Activated CD4-positive, alpha-beta T cell treated with anti-CD3 and anti-CD28 coated beads, Interleukin-2, amount 50 U/mL, for 48 hours (primary cell): ENCODE measurements at places on chromosomes 7 and 10.

- DNase-seq: no peak
These were observed 73.0 kb downstream of the NHLRC2 start for GRCh38 chr10:113927440-113927839.

DNA sequence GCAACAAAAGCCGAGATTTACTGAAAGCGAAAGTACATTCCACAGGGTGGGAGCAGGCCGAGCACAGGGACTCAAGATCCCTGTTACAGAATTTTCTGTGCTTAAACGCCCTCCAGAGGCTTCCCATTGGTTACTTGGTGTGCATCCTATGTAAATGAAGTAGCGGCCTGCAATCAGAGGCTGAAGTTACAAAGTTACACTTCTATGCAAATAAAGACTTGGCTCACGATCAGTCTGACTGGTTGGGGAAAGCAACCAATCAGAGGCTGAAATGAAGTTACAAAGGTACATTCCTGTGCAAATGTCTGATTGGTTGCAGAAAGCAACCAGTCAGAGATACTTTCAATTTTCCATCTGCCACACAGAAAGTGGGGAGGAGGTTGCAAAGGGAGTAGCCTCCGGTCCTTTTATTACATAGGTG is 4.1 kb downstream of the ACBD7 start:
- no peak for DNase-seq

DNA sequence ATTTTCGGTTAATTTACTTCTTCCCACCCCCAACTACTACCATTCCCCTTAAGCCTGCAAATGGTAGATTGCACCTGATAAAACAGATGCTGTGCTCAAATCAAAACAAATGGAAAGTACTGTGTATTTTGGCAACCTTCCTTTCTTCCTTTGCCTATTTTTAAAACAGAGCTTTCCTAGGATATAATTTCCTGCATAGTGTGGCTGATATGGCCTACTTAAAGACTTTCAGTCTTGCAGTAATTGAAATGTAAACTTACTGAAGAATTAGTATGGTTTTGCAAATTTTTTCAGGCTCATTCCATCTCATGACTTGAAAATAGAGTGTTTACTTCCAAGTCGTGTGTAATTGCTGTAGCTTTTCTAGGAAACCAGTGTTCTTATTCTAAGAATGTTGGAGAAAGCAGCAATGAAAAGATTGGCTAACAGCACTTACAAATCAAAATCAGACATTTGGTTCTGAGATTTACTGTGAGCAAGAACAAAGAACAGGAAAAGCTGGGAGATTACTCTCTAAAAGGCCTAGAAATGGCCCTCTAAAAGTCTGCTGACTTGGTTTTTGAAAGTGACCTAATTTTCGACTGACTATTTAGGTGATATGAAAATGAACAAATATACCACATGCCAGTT is 52.0 kb downstream of the REEP3 start:
- DNase-seq: no peak

DNA sequence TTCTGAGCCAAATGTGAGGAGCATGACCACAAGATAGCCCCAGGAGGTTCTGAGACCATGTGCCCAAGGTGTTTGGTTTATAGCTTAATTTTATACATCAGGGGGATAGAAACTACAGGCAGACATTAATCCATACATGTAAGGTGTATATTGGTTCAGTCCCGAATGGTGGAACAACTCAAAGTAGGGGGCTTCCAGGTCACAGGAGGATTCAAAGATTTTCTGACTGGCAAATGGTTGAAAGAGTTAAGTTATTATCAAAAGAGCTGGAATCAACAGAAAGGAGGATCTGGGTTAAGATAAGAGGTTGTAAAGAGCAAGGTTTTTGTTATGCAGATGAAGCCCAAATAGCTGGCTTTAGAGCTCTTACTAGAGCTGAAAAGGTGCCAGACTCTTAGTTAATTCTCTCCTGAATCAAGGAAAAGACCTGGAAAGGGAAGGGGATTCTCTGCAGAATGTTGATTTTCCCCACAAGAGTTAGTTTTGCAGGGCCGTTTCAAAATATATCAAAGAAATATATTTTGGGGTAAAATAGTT is 640.0 kb downstream of the IPMK start:
- no peak for DNase-seq

GRCh38 chr7:1698201-1698600 is 28.1 kb downstream of the ELFN1 start:
- DNase-seq: no peak

DNA sequence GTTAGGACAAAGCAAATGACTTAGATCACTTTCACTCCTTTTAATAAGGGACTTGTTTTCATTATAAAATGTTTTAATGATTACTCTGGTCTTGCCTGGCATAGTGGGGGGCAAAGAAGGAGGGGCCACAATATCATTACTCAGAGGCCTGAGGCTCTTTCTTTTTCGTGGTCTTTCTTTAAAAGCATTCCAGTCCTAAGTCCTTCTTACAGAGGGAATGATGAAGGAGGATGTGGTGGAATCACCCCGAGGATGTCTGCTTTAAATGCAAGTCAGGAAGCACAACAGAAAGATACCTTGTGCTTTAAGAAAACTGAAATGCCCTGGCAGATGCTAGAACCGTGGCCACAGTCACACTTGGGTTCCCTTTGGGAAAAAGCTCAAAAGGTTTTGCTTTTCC is 379.1 kb downstream of the INHBA start:
- no peak for DNase-seq

GRCh38 chr7:78206769-78207168 is 408.2 kb downstream of the PHTF2 start:
- no peak for DNase-seq

- no peak for DNase-seq
These were observed 55.9 kb upstream of the PAPSS2 start for GRCh38 chr10:87603769-87604168.

DNA sequence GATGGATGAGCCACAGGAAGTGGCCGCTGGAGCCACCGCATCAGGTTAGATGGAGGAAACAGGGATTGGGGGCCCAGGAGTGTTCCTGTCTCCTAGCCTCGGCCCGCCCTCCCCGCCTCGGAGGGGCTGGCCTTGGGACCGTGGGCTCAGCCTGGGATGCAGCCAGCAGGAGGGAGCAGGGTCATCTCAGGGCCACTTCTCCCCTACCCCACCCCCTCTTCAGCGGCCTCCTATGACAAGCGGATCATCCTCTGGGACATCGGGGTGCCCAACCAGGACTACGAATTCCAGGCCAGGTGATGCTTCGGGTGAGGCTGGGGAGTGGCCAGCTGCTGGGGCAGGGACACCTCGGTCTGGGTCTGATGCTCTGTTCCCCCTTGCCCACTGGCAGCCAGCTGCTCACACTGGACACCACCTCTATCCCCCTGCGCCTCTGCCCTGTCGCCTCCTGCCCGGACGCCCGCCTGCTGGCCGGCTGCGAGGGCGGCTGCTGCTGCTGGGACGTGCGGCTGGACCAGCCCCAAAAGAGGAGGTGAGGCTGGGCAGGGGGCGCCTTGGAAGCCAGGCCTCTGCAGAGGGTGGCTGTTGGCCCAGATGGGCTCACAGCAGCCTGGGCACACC is 4.7 kb downstream of the LRWD1 start:
- no peak for DNase-seq

GRCh38 chr7:154744256-154744860 is 258.6 kb downstream of the PAXIP1 start:
- DNase-seq: peak; percentile 47

DNA sequence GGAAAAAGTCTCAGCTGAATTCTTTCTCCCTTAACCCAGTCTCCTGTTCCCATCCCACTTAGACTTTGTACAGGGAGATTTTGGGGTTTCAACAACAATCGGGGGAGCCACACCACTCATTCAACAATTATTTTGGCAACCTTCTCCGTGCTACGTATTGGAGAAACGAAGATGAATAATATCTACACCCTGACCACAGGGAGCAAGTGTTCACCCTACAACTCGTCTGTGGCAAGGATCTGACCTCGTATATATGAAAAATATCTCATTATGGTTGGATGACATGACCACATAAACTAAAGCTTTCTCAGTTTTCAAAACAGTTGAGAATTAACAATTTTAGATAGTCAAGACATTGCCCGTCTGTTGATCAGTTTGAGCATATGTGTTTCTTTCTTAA is 302.1 kb downstream of the CACNA2D1 start:
- no peak for DNase-seq

- DNase-seq: no peak
These were observed 82.0 kb downstream of the AFAP1L2 start for GRCh38 chr10:114322344-114322743.

GRCh38 chr7:78983483-78983882 is 470.0 kb downstream of the MAGI2 start:
- DNase-seq: no peak

DNA sequence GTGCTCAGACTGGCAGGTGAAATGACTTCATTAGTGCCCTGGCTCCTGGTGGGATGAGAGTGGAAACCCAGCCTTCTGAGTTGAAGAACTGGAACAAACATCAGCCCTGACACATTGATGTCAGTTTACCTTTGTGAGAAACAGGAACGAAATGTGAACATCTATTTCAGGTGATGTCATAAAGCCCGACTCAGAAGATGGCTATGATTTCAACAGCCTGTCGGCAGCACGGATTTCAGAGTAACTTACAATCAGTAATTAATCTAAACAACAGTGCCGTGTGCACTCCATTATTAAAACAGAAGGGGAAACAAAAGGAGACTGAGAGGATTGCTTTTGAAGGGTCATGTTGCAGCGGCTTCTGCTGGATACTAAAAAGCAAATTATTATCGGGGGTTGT is 243.2 kb downstream of the FRMD4A start:
- DNase-seq: no peak

DNA sequence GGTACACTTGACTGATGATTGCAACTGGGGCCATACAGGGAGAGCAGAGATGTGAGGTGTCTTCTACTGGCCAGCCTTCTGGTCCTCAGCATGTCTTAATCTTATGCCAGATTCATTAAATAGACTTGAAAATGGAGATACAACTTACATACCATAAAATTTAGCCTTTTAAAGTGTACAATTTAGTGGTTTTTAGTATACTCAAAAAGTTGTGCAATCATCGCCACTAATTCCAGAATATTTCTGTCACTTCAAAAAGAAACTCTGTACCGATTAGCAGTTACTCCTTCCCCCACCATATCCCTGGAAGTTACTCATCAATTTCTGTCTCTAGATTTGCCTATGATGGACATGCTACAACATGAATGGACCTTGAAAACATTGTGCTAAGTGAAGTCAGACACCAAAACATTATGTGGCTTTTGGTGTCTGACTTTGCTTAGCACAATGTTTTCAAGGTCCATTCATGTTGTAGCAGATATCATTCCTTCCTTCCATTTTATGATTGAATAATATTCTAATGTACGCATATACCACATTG is 53.0 kb downstream of the SH2D4B start:
- DNase-seq: no peak

GRCh38 chr10:9834434-9834833 is 1183.2 kb upstream of the CELF2 start:
- DNase-seq: no peak

DNA sequence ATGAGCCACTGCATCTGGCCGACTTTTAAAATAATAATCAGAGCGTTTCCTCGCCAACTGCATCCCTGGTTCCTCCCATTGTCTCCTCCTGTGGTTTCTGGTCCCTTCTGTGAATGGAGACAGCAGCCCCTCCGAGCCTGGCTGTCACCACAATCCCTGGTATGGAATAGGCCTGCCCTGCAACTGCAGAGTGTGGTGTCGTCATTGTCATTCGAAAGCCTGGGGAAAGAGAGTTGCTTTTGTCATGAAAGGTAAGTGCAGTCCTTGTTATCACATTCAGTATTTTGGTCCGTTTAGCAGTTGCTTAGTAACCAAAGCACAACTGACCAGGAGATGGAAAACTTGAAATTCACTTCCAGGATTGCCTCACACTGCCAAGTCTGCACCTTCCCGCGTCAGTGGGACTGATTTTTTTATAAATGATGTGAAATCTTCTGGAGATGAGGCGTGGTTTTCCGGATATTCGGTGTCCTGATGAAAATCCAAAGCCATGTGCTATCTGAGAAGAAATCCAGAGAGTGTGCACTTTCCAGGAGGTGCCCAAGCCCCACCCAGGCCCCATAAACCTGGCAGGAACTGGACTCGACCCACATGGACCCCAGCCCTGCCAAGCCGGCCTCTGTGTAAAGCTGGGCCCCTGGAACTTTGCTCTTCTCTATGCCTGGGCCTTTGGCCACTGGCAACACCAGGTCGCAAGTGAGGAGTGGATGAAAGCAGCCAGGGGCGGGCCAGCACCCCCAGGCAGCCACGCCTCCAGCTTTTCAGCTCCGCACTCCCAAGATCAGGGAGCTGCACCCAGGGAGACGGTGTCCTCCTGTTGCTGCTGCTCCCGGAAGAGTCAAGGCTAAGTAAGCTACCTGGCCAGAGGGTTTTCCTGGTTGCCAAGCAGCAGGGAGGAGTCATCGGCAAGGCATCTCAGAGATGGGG is 133.7 kb upstream of the SH2B2 start:
- DNase-seq: no peak

GRCh38 chr7:80902716-80903308 is 16.0 kb downstream of the SEMA3C start:
- DNase-seq: no peak

DNA sequence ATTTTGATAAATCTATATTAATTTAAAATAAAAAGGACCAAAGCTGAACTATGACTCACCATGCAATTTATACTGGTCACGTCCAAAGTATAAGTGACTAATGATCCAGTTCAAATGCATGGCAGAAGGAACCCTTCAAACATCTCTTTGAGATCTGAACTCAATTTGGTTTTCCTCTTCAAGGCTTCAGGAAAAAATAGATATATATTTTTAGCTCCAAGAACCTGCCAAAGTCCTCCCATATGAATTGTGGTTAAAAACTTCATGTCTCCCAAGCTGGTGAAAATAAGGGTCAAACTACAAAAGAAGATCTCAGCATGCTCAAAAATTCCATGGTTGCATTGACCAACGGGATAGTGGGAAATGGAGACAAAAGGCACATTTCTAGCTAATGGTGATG is 34.6 kb upstream of the PDE1C start:
- DNase-seq: no peak

GRCh38 chr10:3935933-3936359 is 150.9 kb upstream of the KLF6 start:
- DNase-seq: no peak

DNA sequence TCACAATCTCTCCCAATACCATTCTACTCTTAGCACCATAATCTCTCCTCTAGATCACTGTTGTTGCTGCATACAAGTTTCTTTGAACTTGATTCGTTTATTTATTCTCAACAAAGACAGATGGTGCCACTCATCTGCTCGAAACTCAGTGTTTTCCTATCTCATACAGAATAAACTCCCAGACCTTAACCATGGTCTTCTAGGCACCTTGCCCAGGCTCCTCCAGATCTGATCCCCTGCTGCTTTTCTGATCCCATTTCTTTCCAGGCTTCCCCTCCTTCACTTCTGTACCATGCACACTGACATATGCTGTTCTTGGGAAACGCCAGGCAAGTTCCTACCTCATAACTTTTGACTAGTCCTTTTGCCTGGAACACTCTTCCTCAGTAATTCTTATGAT is 645.7 kb downstream of the DNAJB9 start:
- no peak for DNase-seq

DNA sequence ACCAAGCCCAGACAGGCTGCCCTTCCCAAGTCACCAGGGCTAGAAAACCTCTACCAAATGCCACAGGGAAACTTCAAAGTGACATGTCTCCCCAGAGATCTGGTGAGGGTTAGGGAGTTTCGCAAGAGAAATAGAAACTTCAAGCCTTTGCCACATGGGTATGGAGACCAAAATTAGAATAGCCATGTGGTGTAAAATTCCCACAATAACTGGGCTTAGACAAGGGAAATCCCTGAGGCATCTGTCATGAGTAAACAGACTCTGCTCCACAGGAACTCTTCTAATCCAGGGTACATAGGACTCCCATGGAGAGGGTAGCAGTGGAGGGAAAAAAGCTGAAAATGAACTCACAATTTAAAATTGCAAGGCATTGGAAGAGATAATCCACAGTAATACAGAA is 14.3 kb downstream of the ADAM12 start:
- DNase-seq: no peak

GRCh38 chr7:46157404-46157803 is 236.3 kb upstream of the IGFBP3 start:
- DNase-seq: no peak
